Lung (tissue), 17 donors: ENCODE measurements at places on chromosomes 6 and 20. TPM values are rescaled to one million over a fixed set of nuclear protein-coding genes. Genes with fewer than 3 reads are reported as not detected.
A peak's percentile ranks its signal among the peaks of the same experiment; 100 is the strongest.

TMEM200A gene
- polyA plus RNA-seq, result 6.4 TPM

BMP5 gene
- 2.1 TPM for polyA plus RNA-seq

ATP6V1G2 gene
- 0.56 TPM for polyA plus RNA-seq

CTAGE9 gene
- polyA plus RNA-seq, result not detected

GLP1R gene
- 0.07 TPM for polyA plus RNA-seq

DZANK1 gene
- 3.1 TPM for polyA plus RNA-seq

RPP40 gene
- polyA plus RNA-seq, result 4.4 TPM

ENPP5 gene
- polyA plus RNA-seq, result 5.0 TPM

GID8 gene
- polyA plus RNA-seq, result 16.2 TPM

KIAA0408 gene
- polyA plus RNA-seq, result 13.0 TPM

- no peak for DNase-seq
Measured at GRCh38 chr6:136592930-136593673, 42.9 kb upstream of the MAP7 start.

DNA sequence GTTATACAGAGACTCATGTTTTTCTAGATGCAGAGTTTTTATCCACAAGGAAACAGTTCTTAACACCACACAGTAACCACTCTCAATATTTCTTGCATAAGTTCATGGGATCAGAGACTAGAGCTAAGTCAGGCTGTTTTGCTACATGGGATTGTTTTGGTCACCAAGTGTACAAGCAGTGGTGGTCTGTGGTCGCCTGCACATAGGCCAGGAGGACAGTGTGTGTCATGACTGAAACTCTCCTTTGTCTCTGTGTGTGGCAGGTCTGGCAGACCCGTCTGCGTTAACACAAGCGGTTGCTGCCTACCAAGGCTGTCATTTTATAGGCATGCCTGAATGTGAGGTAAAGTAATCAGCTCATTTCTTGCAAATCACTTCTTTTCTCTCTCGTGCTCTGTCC, 18.9 kb downstream of the WRNIP1 start:
- DNase-seq, result no peak

DNA sequence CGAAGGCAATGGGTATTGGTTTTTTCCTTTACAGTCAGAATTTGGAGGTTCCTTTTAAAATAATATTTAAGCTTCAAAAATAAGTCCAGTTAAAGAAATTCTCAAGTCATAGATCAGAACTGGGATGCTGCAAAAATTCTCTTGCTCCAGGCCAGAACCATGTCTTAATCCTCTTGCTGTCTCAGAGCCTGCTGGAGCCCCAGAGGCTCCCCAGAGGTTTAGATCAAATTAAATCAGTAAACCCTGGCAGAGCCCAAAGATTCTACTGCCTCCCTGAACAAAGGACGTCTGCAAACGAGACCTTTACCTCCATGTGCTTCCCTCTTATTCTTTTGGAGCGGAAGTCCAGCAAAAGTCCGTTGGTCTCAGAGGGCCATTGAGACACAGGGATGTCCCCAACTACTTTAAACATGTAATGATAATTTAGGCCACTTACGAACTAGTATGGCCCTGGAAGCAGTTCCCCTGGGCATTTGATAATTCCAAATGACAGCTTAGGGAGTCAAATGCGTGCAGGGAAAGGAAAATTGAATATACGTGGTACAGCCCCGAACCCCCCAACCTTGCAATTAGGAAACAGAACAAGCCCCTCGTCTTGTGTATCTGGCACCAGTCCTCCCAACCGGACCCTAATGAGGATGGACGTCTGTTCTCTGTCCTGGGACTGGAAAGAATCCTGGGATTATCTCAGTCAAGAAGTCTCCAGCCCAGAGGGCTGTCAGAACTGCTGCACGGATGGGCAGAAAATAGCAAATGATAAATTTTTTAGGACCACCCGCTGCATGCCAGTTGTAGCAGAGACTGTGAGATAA, 31.5 kb downstream of the SULF2 start:
- DNase-seq, result no peak

GRCh38 chr6:143513410-143513809, 1.9 kb upstream of the FUCA2 start:
- DNase-seq, result peak; percentile 41

- DNase-seq, result peak; percentile 49
Measured at GRCh38 chr20:9112541-9113515, 43.9 kb downstream of the PLCB4 start.

- no peak for DNase-seq
Measured at GRCh38 chr20:10565191-10565921, 108.4 kb downstream of the JAG1 start.

GRCh38 chr20:39939241-39939865, 749.7 kb downstream of the MAFB start:
- no peak for DNase-seq

- no peak for DNase-seq
Measured at GRCh38 chr20:45892828-45893500, 1.8 kb downstream of the CTSA start.

- no peak for DNase-seq
Measured at GRCh38 chr20:51826372-51826771, 24.1 kb upstream of the SALL4 start.

- peak; percentile 30 for DNase-seq
Measured at GRCh38 chr6:117317261-117317660, 51.9 kb downstream of the VGLL2 start.

GRCh38 chr6:148242180-148242579, 100.5 kb upstream of the SASH1 start:
- no peak for DNase-seq

DNA sequence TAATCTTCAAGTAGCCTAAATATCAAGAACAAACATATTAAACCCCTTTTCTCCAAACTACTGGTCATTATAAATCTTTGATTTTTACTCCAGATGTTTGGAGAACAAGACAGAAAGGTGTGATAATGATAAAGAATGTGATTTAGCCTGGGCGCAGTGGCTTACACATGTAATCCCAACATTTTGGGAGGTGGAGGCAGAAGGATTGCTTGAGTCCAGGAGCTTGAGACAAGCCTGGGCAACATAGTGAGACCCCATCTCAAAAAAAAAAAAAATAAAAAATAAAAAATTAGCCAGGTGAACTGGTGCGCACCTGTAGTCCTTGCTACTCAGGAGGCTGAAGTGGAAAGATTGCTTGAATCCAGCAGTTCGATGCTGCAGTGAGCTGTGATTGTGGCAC, 35.1 kb upstream of the FUCA2 start:
- no peak for DNase-seq

- no peak for DNase-seq
Measured at GRCh38 chr20:54295686-54296085, 87.8 kb downstream of the PFDN4 start.

DNA sequence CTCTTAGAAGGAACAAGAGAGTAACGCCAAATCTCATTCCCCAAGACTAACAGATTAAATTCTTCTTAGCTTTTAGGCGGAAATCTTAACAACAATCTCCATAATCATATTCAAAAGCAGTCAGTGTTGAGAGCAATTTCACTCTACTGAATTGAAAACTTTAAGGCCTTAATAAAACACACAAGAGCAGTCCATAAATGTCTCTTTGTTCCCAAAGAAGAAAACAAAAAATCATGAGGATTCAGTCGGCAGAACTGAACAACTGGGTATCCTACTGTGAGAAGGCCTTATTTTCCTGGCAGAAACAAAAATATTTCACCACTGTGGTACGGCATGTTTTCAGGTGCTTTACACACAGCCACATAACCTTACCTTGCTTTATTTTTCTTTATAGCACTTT, 14.4 kb downstream of the ABHD12 start:
- no peak for DNase-seq
